ENCODE measurements at places on chromosomes 1 and 21.

DNA sequence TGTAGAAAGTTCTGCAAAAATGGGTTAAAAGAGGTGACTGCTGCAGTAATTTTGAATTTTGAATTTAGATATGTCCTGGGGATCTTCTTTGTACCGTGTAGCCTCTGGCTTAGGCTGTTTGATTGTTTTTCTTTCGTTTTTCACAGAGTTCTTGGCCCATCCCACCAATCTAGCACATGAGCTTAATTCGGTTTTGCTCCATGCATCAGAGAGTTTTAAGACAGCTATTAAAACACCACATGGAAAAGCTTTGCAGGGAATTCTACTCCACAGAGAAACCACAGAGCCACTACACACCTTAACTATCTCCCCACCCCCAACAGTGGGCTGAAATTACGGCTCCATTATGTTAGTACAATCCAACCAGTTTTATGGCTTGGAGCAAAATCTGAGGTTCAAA, 25.5 kb downstream of the SPAG17 start:
- no peak for DNase-seq

DNA sequence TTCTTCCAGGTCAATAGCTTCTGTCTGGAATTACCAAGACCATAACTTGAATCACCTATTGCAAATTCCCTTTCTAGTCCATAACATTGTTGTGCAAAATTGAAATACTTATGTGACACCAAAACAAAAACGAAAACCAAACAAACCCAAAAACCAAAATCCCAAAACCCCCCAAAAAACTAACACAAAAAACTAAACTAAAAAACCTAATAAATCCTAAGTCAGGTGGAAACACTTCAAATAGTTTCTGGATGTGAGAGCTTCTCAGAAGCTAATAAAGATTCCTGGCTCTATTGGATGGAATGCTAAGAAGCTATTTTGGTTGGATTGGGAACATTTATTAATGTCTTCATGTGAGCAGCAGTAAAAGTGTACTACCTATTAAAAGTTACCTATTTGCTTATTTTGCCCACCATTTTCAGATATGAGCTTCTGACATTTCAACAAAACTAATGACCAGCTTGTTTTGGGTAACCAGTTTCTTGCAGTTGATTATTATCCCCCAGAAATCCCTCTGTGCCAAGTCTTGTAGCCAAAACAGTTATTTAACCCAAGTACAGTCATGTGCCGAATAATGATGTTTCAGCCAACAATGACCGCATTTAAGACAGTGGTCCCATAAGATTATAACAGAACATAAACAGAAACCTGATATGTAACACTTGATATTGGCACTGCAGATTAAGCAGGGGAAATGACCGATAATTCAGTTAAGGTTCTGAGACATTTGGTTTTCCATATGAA, 76.4 kb downstream of the LTN1 start:
- DNase-seq = no peak

GRCh38 chr1:21604208-21604957, 64.8 kb downstream of the RAP1GAP start:
- no peak for DNase-seq

DNA sequence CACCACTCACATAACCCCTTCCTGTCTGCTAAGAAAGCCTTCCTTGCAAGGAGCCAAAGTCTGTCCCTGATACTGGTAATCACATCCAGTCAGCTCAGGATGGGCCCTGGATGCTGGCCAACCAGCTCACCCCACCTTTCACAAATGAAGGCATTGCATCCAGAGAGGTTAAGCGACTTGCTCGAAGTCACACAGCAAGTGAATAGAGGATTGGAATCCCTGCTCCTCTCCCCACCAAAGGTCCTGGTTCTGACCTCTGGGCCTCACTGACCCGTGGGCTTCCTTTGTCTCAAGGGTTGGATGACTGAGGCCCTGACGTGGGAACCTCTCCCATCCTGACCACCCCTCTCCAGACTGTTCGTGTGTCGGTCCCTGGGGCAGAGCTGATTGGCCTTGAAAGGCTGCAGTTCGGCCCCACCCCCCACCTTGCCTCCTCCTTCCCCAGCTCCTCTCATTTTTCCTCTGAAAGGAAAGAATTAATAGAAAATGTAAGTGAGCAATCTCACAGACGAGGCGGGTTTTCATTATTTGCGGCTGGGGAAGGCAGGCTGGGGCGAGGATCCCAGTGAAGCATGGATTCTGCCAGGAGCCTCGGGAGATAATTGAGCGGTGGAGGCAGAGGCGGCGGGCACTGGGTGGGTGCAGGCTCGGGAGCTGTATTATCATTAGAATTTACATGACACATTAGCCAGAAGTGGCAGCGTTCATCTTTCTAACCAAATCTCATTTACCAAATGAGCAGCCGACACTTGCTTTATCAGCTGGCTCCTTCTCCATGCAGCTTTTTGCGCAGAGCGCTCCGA, 101.5 kb upstream of the CSF3R start:
- DNase-seq = no peak

DNA sequence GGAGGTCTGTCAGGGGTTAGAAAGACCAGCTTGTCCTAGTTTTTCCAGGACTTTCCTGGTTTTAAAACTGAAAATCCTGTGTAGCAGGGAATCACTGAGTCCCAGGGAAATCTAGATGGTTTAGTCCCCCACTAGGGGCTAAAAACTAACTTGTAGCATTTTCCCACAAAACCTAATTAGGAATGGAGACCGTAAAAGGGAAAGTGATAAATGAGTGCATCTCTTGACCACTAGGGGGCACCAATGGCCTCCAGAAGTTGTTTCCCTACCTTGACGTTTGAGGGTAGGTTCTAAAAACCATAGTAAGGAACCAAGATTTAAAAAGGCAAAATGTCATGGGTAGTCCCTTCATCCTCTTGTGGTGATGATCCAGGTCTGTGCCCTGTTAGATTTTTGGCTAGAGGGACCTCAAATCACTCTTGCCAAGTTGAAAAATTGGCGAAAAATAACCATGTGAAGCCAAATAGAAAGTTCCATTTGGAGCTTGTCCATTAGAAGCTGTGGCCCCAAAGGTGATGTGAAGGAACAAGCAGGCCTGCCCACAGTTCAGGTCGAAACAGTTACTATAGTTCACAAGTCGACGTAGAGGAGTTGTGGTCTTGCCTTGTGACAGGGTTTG, 24.5 kb downstream of the CLIC6 start:
- peak; percentile 51 for DNase-seq

GRCh38 chr1:45258059-45258650, 51.8 kb upstream of the ZSWIM5 start:
- DNase-seq = no peak

- DNase-seq = no peak
Observed at GRCh38 chr21:34830386-34831170, 161.8 kb downstream of the CLIC6 start.

GRCh38 chr1:90012300-90012699, 17.4 kb downstream of the ZNF326 start:
- DNase-seq = no peak

DNA sequence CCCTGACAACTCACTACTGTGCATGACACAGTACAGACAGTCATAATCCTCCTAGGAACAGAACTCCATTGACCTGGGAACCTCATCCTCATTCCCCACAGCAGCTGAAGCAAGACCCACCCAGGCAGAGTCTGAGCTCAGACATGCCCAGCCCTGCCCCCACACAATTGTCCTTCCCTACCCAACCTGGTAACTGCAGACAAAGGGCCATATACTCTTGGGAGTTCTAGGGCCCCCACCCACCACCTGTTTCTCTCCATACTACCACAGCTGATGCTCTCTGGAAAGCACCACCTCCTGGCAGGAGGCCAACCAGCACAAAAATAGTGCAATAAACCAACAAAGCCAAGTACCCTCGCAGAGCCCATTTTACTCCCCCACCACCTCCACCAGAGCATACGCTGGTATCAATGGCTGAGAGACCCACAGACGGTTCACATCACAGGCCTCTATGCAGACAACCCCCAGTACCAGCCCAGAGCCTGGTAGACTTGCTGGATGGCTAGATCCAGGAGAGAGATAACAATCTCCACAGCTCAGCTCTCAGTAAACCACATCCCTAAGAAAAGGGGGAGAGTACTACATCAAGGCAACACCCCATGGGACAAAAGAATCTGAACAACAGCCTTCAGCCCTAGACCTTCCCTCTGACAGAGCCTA, 159.7 kb upstream of the CXADR start:
- DNase-seq = no peak

- no peak for DNase-seq
Observed at GRCh38 chr1:100122177-100122576, 10.6 kb downstream of the SASS6 start.

DNA sequence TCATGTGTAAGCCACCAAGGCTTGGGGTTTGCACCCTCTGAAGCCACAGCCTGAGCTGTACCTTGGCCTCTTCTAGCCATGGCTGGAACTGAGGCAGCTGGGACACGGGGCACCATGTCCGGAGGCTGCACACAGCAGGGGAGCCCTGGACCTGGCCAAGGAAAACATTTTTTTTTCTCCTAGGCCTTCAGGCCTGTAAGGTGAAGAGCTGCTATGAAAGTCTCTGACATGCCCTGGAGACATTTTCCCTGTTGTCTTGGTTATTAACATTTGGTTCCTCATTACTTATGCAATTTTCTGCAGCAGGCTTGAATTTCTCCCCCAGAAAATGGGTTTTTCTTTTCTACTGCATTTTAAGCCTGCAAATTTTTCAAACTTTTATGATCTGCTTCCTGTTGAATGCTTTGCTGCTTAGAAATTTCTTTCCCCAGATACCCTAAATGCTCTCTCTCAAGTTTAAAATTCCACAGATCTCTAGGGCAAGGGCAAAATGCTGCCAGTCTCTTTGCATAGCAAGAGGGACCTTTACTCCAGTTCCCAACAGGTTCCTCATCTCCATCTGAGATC, 295.8 kb downstream of the LTN1 start:
- DNase-seq = no peak

- DNase-seq = no peak
Observed at GRCh38 chr1:92494485-92495141, 7.9 kb upstream of the GFI1 start.

- no peak for DNase-seq
Observed at GRCh38 chr1:176800978-176801513, 338.1 kb downstream of the PAPPA2 start.

GRCh38 chr1:218886101-218886871, 287.4 kb upstream of the LYPLAL1 start:
- no peak for DNase-seq

DNA sequence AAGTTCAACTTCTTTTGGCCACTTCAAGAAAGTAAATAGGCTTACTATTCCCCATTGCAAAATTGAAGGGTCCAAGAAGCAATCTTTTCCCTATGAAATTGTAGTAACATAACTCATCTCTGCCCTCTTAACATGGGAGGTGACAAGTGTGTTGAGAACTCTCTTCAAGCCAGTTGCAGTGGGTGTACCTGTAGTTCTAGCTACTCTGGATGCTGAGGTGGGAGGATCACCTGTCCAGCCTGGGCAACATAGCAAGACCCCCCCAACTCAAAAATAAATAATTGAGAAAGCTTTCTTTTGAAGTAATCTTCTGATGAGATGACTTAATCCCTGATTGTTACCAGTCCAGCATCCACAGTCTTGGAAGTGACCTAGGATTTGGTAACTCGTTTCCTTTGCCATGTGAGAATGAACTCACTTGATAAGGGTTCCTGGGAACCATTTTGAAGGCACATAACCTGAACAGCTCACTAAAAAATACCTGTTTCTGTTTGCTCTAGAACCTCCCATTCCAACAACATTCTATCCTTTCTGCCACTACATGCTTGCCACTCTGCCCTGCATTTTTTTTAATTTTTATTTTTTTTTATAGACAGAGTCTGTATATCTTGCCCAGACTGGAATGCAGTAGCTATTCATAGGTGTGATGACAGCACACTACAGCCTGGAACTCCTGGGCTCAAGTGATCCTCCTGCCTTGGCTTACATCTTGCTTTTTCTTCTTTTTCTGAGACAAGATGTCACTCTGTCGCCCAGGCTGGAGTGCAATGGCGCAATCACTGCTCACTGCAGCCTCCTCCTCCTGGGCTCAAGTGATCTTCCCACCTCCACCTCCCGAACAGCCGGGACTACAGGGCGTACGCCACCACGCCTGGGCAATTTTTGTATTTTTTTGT, 1.4 kb upstream of the IPO9 start:
- no peak for DNase-seq

DNA sequence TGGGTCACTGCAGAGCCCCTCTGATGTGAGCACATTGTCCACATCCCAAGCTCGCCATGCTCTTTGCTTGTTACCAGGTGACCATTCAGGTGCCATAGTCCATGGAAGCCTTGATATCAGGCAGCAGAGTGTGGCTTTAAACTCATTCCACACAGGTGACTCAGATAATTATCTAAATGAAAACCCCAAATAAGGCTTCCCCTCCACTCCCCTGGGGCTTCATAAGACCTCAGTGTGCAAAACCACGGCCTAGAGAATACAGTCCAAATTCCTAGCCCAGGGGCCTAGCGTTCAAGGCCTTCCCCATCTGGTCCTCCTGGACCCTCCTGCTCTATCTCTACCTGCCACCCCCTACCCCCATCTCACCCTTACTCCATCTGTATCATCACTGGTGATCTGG, 97.1 kb downstream of the ARHGEF10L start:
- DNase-seq = no peak

- DNase-seq = no peak
Observed at GRCh38 chr1:228285661-228286504, 78.0 kb downstream of the OBSCN start.

GRCh38 chr21:27570306-27570868, 603.5 kb upstream of the ADAMTS5 start:
- DNase-seq = no peak

- no peak for DNase-seq
Observed at GRCh38 chr21:38136201-38136600, 120.6 kb upstream of the KCNJ15 start.

DNA sequence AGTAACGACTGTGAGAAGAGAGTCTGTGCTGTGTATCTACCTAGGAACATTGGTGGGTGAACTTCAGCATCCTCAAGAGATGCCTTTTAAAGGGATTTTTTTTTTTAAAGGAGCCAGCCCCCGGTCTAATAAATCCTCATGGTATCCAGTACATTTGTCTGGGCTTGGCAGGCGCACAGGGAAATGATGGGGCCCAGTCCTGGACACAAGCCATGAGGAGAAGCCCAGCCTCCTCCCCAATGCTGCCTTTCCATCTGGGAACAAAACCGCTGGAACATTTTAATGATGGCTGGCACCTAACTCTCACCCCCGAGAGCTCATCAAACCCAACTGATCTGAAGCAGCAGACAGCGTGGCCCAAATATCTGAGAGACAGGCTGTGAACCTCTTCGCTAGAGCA, 64.2 kb downstream of the ACOT7 start:
- DNase-seq = no peak

GRCh38 chr1:247535402-247535801, 838 bp downstream of the OR2C3 start:
- no peak for DNase-seq

GRCh38 chr1:44036409-44037139, 5.3 kb upstream of the SLC6A9 start:
- peak; percentile 79 for DNase-seq

- no peak for DNase-seq
Observed at GRCh38 chr1:37851782-37852210, 7.6 kb downstream of the MTF1 start.

GRCh38 chr1:18539171-18539570, 58.4 kb downstream of the KLHDC7A start:
- DNase-seq = peak; percentile 2

- no peak for DNase-seq
Observed at GRCh38 chr1:209655411-209656231, 3.4 kb upstream of the LAMB3 start.

GRCh38 chr1:80966266-80966665, 834.5 kb upstream of the ADGRL2 start:
- no peak for DNase-seq

Data from retina (tissue), 1 donor.